Left ventricle myocardium inferior (tissue), 1 donor: ENCODE measurements at places on chromosomes 5 and 9.

DNA sequence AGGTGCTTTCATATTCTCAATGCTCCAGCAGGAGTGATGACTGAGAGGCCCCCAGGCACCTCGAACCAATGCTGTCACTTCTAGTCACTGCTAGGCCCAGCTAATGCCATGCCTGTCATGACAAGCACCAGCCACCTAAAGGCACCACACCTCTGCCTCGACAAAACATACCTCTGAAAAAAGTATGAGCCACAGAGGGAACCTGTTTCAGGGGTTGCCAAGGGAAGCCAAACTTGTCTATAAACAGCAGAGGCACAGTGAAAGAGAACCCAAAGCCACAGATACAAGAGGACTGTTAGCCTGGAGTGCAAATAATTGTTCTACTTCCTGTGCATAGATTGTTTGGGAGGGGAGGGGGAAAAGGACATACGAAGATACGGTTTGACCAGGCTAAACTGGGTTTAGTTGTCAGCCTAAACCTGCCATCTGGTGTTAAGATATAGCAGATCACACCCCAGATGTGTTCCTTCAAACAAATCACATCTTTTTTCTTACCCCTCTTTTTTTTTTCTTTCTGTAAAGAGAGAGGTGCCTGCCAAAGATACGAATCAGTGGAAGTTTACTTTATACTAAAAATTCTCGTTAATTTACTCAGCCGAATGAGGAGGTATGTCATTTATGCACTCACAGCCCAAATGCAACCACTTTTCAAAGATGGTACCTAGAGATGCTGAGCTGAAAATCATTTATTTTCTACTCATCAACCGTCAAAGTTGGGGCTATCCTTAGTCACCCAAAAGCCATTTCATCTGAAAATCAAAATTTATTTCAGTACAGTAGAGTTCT, 45.7 kb downstream of the BNC2 start:
- DNase-seq, result no peak

- no peak for DNase-seq
These were observed 353.8 kb upstream of the IZUMO3 start for GRCh38 chr9:24899463-24899862.

GRCh38 chr5:157729858-157730257, 1.4 kb upstream of the THG1L start:
- DNase-seq, result no peak

DNA sequence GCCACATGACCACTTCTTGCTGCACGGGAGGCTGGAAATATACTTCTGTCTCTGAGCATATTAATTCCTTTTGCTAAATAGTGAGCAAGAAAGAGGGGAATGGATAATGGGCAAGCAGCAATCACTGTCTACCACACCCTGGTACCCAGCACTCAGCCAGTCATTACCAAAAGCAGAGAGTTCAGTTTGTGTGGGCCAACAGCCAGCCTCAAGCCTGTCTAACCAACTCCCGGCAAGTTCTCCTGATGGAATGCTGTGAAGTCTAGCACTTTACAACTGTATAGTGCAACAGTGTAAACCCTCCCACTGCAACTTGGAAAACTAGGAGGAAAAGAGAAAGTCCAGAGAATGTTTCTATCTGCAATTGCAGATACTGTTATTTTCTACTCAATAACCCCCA, 47.8 kb downstream of the PLK2 start:
- DNase-seq, result no peak

DNA sequence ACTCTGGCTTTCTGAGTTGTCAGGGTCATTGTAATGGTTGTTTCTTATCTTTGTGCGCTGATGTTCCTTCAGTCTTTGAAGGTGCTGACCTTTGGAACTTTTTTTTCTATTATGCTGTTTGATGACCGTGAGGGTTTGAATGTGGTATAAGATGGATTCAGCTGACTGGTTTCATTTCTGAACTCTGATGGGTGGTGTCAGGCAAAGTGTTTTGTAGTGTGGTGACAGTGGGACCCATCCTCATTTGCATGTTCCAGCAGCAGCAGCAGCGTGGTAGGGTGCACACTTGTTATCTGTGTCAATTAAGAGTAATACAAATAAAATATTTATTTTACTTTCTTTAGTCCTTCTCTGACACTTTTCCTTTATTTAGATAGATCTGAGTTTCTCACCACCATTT, 227.7 kb upstream of the PRR16 start:
- DNase-seq, result no peak

GRCh38 chr5:101995585-101995984, 300.5 kb downstream of the SLCO4C1 start:
- no peak for DNase-seq

DNA sequence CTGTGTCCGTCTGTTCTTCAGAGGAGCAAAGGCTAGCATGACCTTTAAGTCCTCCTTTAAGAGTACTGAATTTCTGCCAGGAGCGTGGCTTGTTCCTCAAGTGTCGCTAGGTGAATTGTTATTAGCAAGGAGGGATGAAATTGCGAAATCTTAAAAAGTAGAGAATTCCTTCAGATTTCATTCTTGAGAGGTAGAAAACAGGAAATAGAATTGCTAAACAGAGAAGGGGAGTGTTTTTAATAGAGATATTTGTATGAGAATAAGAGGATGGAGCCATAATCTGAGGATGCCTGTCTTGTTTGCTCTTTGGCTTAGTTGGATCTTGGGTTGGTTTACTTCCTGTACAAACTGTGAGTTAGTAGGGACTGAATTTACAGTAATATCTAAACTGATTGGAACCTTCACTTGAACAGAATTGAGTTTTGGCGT, 39.2 kb downstream of the EXOSC2 start:
- no peak for DNase-seq

DNA sequence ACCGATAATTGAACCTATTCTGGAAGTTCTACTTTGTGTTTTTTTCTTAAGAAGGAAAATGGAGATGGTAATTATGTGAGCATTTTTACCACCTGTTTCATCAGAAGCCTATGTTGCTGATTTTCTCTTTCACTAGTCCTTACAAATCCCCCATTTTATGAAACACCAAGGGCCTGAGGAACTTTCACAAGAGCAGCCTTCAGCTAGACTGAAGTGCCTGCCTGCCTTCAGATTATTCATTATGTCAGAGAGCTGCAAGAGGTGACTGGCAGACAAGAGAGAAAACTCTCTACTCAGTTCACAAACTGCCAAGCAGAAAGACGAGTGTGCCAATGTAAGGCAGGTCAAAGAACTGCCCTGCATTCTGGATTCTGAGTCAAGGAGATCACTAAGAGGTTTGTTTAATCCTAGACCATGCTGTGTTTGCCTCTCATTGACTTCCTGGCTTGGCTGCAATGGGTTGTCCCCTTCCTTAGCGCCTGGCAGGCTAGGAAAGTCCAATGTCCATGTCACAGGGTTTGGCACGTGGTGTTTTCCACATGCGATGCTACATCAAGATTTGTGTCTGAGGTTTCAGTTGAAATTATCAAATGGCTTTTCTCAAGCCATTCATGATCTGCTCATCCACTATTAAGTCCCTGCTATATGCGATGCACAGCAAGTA, 143.3 kb downstream of the CDC42SE2 start:
- no peak for DNase-seq

GRCh38 chr9:134025606-134026541, 593 bp downstream of the BRD3OS start:
- DNase-seq, result peak; percentile 34

GRCh38 chr9:14066831-14067230, 247.1 kb downstream of the NFIB start:
- DNase-seq, result no peak

- no peak for DNase-seq
These were observed 27.5 kb upstream of the LMX1B start for GRCh38 chr9:126586236-126586635.

DNA sequence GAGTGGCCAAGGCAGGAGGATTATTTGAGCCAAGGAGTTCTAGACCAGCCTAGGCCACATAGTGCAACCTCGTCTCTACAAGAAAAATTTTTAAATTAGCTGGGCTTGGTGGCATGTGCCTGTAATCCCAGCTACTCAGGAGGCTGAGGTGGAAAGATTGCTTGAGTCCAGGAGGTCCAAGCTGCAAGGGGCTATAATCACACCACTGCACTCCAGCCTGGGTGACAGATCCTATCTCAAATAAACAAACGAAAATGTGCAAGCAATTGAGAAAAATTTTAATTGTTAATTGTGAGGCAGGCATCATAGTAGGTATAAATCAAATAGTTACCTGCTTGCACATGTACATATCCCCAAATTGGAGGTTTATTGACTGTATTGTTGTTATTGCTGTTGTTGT, 15.3 kb downstream of the ALDH7A1 start:
- DNase-seq, result no peak

DNA sequence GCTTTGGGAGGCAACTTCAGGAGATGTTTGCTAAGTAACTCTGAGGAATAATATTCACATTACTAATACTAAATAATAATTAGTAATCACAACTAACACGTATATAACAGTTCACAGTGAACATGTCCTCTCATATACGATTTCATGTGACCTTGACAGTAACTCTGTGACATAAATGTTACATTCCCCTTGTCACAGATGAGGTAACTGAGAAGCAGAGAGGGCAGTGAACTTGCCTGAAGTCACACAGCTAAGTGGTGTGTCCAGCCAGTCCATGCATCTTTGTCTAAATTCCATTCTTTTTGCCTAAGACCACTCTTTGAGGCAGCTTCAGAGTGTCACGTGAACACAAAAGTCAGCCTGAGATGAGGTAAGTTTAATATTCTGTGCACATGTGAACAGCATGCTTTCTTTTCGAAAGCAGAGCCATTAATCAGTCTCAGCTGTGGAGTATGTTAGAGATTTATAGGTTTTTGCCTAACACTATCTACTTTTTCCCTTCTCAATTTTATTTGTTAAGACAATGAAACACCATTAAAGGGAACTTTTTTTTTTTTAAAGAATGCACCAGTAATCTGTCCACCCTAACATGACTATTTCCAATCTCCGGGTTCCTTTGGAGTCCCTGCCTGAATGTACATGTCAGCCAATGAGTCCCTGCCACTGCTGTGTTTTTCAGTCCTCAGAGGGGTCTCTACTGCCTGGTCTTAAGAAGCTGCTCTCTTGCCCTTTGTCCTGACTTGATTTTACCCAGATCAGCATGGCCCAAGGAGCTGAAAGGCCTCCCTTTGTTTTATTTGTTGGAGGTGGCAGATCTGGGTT, 43.5 kb downstream of the SH3PXD2B start:
- DNase-seq, result no peak

GRCh38 chr5:72040513-72040912, 66.8 kb upstream of the MAP1B start:
- DNase-seq, result no peak

- no peak for DNase-seq
These were observed 196.4 kb downstream of the NR3C1 start for GRCh38 chr5:143207058-143207457.

GRCh38 chr5:581266-581665, 30.9 kb upstream of the CEP72 start:
- DNase-seq, result no peak

DNA sequence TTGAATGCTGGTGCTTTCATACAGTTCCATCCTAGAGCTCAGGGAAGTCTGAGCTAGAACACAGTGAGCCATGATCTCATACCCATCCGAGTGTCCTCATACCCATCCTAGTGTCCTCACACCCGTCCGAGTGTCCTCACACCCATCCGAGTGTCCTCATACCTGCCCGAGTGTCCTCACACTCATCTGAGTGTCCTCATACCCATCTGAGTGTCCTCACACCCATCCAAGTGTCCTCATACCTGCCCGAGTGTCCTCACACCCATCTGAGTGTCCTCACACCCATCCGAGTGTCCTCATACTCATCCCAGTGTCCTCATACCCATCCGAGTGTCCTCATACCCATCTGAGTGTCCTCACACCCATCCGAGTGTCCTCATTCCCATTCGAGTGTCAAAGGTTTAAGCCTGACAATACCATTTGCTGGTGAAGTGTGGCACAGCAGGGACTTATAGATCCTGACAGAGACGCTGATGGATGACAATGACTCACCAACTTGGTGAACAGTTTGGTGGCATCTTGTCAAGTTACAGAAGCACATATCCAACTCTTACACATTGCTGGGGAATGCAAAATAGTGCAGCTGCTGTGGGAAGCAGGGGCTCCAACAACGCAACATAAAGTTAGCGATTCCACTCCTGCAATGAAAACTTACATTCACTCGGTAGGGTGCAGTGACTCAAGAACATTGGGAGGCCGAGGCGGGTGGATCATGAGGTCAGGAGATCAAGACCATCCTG, 77.0 kb upstream of the COL5A1 start:
- DNase-seq, result no peak

DNA sequence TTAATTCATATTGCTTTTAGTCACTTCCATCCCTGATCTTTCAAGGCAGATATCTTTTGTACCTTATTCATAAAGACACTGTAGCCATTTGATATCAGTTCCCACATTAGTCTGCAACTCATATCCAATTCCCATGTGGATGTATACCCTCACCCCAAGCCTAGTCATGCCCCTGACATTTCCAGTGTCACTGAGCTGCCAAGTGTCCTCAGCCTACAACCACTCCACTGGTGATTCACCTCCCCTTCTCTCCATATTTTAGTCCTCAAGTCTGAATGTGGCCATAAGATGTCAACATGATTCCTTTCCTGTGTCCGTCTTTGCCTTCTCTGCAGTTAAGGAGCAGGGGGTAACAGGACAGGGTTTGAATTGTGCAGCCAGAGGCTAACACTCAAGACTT, 346.9 kb downstream of the RAB3C start:
- DNase-seq, result no peak

DNA sequence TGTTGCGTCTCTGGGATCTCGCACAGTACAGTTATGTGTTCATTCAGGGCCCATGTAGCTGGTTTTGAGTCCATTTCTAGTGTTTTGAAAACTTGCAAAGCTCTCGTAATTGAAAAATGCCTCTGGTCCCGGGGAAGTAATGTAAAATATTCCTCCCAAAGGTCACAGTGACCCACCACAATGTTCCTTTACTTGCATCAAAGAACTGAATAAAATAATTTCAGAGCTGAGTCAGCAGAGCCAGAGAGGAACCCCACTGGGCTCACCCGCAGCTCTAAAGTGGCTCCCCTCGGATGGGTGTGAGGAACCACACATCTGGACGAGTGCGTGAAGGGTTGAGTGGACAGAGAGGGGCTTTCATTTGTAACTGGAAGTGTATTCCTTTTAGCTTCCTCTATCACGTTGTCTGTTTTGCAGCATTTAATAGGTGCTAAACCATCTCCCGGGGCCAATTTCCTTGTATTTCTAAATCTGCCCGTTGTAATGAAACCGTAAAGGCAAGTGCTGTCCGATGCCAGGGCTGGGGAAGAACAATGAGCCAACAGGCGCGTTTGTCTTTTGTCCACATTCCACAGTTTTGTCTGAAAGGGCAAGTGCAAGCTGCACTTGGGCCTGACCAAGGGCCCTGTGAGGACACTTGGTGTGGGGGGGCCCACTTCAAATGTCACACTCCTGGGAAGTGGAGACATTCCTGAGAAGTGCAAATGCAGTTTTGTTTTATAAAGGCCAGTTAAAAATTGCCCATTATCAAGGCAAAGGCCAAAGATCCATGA, 29.9 kb downstream of the COL5A1 start:
- DNase-seq, result no peak

GRCh38 chr5:160694896-160695295, 157.1 kb downstream of the ATP10B start:
- DNase-seq, result no peak

- no peak for DNase-seq
These were observed 179.0 kb downstream of the TTLL11 start for GRCh38 chr9:121914017-121914595.
